ENCODE measurements at places on chromosomes 4 and X. TPM values are rescaled to one million over a fixed set of nuclear protein-coding genes. Genes with fewer than 3 reads are reported as not detected.
A peak's percentile ranks its signal among the peaks of the same experiment; 100 is the strongest.

GRCh38 chrX:44456685-44457084, 86.0 kb downstream of the FUNDC1 start:
- no peak for DNase-seq

DNA sequence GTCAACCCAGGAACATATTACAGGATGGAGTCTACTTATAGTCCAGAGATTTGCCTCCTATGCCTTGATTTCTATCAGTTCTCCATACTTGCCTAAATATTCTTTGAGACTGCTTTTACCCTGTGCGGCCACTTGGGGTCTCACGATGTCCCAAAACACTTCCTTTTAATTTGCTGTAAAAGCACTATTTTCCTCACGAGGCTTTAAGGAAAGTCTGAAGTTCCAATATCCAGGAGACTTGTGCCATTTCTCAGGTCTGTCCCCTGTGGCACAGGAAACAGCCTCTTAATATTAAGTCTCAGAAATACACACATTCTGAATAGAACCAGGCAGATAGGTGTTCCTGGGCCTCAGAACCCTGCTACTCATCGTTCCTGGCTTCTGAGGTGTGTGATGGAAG, 142.9 kb downstream of the TMEM164 start:
- peak; percentile 68 for DNase-seq

DNA sequence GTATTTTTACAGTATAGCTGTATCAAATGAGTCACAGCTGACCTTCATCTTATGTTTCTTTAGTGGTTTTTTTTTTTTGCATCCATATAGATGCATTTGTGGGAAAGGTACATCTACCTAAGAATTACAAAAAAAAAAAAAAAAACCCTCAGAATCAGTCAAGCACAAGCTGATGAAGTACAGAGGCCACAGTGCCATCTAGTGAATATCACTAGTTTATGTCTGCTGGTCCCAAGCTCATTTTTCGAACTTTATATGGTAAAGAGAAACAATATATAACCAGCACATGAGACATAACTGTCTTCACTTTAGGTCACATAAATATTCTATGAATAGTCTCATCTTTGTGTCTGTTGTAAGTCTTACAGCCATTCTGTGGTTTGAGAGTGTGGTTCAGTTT, 220.1 kb downstream of the DLG3 start:
- DNase-seq, result peak; percentile 2

DNA sequence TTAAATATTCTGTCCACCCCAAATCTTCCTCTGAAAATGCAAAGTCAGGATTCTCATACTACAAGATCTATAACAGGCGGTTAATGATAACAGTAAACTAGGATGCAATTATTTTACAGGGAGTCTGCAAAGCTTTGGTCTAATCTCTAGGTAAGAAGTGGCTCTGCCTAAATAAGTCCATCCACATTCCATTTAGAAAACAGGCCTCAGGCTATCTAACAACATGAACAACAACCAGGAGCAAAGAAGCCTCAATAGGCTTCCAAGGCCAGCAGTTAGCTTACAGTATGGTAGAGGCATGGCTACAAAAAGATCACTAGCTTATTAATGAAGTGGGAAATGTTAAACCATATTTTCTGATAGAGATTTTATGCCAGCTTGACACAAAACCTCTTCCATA, 6.4 kb downstream of the MAB21L2 start:
- no peak for DNase-seq

DNA sequence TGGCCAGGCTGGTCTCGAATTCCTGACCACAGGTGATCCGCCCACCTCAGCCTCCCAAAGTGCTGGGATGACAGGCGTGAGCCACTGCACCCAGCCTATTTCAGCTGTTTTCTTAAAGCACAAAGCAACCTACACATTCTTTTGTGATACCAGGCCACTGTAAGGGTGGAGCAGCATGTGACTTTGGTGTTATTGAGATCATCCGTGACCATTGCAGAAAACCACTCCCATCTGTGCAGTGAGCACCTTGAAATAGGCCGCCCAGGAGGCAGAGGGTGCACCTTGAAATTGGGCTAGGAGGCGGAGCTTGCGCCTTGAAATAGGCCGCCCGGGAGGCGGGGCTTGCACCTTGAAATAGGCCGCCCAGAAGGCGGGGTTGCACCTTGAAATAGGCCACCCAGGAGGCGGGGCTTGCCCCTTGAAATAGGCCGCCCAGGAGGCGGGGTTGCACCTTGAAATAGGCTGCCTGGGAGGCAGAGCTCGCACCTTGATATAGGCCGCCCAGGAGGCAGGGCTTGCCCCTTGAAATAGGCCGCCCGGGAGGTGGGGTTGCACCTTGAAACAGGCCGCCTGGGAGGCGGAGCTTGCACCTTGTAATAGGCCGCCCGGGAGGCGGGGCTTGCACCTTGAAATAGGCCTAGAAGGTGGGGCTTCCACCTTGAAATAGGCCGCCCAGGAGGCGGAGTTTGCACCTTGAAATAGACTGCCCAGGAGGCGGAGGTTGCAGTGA, 9.0 kb upstream of the SLC25A6 start:
- no peak for DNase-seq

Gene DIAPH2
- 17.9 TPM for total RNA-seq

Gene ARHGEF6
- total RNA-seq, result 34.3 TPM

Gene GAGE12F
- total RNA-seq, result not detected

Gene C4orf50
- total RNA-seq, result 1.9 TPM

Gene TMSB15C
- total RNA-seq, result 12.8 TPM

DNA sequence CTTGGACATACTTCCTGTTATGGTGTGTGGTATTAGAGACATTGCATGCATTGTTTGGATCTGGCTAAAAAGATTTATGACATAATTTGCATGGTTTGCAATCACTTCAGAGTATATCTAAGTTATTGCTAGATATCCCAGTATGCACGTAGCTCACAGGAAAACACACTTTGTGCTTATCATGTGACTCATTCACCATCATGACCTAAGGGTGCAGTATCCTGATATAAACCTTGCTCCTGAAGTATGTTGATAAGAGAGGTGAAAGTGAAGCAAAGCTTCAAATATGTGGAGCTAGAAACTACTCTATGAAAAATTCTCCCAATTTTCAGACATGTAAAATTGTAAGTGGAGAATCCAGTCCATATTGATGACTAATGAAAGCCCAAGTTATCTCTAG, 46.9 kb upstream of the GRXCR1 start:
- DNase-seq, result no peak

GRCh38 chrX:12570859-12571501, 220.2 kb upstream of the PRPS2 start:
- peak; percentile 8 for DNase-seq

DNA sequence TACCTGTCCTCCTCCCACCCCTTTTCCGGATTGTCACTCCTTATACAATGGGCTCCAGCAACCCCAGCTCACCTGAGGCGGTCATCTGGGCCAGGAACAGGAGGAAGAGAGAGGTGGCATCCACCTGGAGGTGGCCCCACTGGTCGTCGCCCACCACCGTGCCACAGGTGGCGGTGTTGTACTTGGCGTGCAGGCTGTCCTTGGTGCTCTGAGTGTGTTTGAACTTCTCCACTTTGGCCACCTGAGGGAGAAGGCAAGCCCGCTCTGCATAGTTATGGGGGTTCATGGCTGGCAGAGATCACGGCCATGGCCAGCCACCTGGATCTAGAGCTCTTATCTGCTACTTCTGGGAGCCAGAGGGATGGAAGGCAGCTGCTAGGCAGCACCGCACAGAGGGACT, 32.9 kb downstream of the PHKA2 start:
- no peak for DNase-seq

- DNase-seq, result no peak
Observed at GRCh38 chr4:168483811-168484210, 3.5 kb upstream of the DDX60L start.

DNA sequence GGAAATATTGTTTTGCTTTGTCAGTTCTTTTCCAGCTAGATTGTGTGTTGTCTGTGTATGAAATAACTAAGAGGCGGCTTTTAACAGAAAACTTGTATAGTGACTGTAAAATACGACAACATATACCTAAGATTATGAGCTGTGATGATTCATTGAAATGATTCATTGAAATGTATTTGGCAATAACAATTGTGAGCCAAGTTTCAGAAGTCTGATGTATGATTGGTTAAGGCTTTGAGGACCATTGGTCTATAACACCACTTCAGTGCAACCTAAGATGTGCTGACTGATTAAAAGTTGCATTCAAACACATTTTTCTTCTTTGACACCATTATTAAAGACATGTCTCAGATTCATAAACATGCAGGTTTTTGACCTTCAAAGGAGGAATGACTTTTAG, 76.6 kb downstream of the PTPN13 start:
- DNase-seq, result no peak

Gene TSC22D3
- 150 TPM for total RNA-seq

GRCh38 chrX:109902665-109903064, 100.2 kb upstream of the TMEM164 start:
- no peak for DNase-seq

DNA sequence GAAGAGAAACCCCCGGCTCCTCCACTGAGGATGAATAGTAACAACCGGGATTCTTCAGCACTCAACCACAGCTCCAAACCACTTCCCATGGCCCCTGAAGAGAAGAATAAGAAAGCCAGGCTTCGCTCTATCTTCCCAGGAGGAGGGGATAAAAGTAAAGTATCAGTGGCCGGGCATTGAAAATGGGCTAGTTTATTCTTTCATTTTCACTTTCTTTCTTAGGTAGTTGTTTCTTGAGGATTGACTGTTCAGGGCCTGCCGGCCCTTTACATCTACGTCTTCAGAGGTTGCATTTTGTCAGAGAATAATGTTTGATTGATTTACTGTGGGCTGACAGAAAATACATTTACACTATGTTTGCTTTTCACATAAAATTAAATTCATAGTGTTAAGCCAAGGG, 27.1 kb downstream of the PAK3 start:
- no peak for DNase-seq

DNA sequence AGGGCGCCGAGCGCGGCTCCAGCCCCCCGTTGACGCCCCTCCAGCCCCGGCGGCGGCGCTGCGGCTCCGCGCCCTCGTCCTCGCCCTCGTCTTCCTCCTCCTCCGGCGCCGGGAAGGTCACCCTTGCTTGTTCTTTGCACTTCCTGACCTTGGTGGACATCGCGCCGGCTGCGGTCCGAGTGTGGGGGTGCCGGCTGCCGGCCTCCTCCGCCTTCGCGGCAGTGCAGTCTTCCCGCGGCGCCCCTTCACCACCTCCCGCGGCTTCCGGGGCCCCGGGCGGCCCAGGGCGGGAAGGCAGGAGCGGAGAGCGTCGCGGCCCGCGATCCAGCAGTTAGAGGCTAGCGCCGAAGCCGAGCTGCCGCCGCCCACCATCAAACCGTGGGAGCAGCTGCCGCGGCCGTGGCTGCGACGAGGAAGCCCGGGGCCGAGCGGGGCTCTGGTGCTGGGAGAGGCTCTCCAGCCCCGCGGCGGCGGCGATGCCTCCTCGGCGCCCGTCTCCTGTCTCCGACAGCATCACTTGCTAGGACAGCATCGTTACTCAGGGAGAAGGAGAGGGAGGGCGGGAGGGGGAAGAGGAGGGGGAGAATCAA, at the start of gene TRPC3:
Gene TRPC3 (minus strand): TSS at position 540 of the 590 bp plus-strand sequence. CDS start 380 bp downstream, at position 160.
- DNase-seq, result no peak

GRCh38 chr4:4327652-4328121, 37.6 kb downstream of the ZBTB49 start:
- DNase-seq, result no peak

Gene NOX1
- total RNA-seq, result not detected

Gene ZFP92
- total RNA-seq, result 1.6 TPM

DNA sequence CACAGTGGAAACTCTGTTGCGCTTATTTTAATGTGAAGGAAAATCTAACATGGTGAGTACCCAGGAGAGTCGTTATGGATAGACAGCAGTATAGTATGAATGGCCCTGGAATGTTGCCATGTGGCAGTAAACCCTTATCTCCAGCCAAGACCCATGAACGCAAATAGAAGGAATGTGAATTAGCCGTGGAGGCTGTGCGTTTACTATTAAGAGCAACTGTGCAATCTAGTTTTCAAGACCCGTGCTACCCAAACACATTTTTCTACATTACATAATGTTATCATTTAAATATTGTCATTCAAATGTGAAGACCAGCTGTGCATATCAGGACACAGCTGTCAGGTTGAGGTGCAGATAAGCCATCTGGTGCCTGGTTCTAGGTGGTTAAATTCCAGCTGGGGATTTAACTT, 13.3 kb upstream of the AGA start:
- no peak for DNase-seq

- no peak for DNase-seq
Observed at GRCh38 chrX:97987979-97988378, 1104.3 kb downstream of the RPA4 start.

Gene RASGEF1B
- 78.6 TPM for total RNA-seq

DNA sequence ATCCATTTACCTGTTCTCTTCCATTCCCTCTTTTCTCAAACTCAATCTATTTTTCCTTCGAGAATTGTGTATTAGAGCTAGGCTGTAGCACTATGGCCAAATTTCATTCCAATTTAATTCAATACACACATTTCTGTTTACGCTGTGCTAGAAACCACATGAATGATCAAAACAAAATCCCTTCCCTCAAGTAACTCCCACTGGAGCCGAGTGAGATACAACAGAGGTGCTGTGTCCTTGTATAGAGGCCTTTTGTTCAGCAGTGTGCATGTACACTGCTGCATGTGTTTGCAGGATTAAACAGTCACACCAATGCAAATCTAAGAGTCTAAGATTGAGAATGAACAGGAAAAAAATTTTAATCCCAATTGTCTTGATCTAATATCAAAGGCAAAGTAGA, 734.2 kb downstream of the RAPGEF2 start:
- peak; percentile 17 for DNase-seq

Gene TXLNG
- total RNA-seq, result 11.0 TPM

GRCh38 chrX:2548711-2549423, 48.1 kb upstream of the DHRSX start:
- DNase-seq, result peak; percentile 4

DNA sequence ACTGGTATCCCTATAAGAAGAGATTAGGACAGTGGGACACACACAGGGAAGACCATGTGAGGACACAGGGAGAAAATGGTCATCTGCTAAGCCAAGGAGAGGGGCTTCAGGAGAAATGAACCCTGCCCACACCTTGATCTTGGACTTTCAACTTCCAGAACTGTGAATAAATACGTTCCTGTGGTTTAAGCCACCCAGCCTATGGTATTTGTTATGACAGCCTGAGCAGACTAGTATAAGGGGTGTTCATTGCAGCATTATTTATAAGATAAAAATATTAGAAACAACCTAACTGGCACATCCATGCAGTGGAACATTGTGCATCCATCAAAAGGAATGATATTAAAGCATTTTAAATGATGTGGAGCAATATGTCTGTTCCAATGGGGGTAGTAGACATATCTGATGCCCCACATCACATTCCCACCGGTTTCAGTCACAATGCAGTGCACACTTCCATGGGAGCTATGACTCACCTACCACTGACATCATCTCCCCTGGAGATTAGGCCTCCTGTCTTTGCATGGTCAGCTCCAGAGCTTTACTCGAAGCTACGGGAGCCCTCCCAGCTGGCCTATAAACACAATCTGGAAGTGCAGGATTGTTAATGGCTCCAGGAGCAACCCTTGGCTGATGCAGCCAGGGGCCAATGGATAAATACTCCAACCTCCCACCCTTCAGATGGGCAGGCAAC, 38.9 kb upstream of the MAMLD1 start:
- no peak for DNase-seq

Gene MYOZ2
- 0.30 TPM for total RNA-seq

DNA sequence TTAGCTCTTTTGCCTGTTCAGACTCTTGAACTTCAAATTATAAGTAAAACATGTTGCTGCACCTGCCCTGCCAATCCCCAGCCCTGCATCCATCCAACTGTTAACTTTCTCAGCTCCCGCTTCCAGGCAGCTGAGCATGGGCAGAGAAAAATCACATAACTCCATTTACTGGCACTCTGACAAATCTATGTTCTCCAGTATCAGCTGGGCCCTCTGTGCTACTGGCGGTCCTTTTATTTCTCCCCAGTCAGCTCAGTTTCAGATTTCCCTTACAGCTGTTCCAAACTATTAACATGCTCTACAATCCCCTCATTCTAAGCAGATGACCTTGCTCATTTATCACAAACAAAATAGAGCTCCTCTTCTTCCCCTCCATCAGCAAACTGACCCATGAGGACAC, 240.4 kb upstream of the TET2 start:
- DNase-seq, result peak; percentile 5

Gene RBMXL3
- not detected for total RNA-seq

All from spinal cord (tissue), 10 donors.